Naive thymus-derived CD4-positive, alpha-beta T cell (primary cell): ENCODE measurements at places on chromosomes 5 and 9. TPM values are rescaled to one million over a fixed set of nuclear protein-coding genes. Genes with fewer than 3 reads are reported as not detected.

- H3K4me3 ChIP-seq = no peak overlapping the region
- no peak overlapping the region for H3K27ac ChIP-seq
- no peaks in the 10 kb centered on the region for H3K4me1 ChIP-seq
- no peaks in the 10 kb centered on the region for H3K36me3 ChIP-seq
- no peak for DNase-seq
- H3K27me3 ChIP-seq = no peaks in the 10 kb centered on the region
Observed at GRCh38 chr5:144142824-144143162, 27.7 kb downstream of the YIPF5 start.

DNA sequence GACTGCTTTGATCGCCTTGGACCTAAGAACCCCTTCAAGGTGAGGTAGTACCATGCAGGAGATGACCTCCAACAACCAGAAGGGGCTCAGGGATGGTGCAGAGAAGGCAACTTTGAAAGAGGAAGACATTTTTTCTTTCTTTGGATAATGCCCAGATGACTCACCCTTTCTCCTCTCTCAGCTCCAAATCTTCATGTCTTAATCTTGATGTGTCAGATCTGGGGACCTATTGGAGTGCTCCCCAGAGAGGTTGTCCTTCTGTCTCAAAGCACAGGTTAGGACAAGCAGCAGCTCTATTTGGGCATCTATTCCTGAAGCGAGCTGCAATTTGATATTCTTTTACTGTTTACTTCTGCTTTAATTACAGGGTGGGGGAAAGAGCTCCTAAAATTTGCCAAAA is 229.9 kb upstream of the MAP3K1 start:
- peak overlapping the region; percentile 55 for H3K27ac ChIP-seq
- H3K4me1 ChIP-seq = peaks cover 50% of the 10 kb centered on the region
- no peaks in the 10 kb centered on the region for H3K36me3 ChIP-seq
- DNase-seq = no peak
- H3K4me3 ChIP-seq = no peak overlapping the region

DNA sequence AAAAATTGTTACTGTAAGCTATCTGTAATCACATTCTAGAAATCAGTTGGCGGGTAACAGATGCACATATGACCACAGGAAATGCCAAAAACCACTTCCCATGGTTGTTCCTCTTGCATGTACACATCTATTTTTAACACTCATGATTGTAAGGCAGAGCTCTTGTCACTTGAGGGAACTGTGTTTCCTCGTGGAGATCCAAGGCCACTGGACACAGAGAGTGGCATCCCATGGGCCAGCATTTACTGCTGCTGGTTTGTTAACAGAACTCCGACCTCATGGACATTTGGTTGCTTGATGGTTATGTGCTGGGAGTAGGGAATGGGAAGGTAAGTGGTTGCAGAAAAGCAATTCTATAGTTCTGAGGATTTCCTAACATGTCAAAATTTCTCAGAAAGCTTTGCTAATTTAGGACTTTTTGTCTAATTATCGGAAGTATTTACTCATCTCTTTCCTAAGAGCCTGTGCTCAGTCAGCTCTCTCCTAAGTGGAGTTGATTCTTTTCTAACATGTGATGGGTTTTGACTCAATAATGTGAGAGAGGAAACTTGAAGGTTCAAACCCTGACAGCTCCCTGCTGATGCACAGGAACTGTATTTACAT is 202.0 kb upstream of the NR3C1 start:
- H3K4me1 ChIP-seq = peaks cover 22% of the 10 kb centered on the region
- no peak overlapping the region for H3K4me3 ChIP-seq
- no peaks in the 10 kb centered on the region for H3K27me3 ChIP-seq
- H3K36me3 ChIP-seq = no peaks in the 10 kb centered on the region

GRCh38 chr9:114929201-114929600 is 1.2 kb downstream of the TNFSF8 start:
- H3K27me3 ChIP-seq = no peaks in the 10 kb centered on the region
- peaks cover 31% of the 10 kb centered on the region for H3K4me1 ChIP-seq
- peak overlapping the region; percentile 79 for H3K27ac ChIP-seq

- peaks cover 13% of the 10 kb centered on the region for H3K4me1 ChIP-seq
- H3K36me3 ChIP-seq = no peaks in the 10 kb centered on the region
- H3K27ac ChIP-seq = no peak overlapping the region
- no peak for DNase-seq
- no peaks in the 10 kb centered on the region for H3K27me3 ChIP-seq
- H3K4me3 ChIP-seq = no peak overlapping the region
Observed at GRCh38 chr9:129575818-129576217, 45.1 kb downstream of the C9orf50 start.

GRCh38 chr5:15376088-15376487 is 123.9 kb upstream of the FBXL7 start:
- no peak overlapping the region for H3K4me3 ChIP-seq
- H3K36me3 ChIP-seq = no peaks in the 10 kb centered on the region
- H3K4me1 ChIP-seq = no peaks in the 10 kb centered on the region

- no peaks in the 10 kb centered on the region for H3K36me3 ChIP-seq
- no peaks in the 10 kb centered on the region for H3K27me3 ChIP-seq
- no peak overlapping the region for H3K4me3 ChIP-seq
- no peaks in the 10 kb centered on the region for H3K4me1 ChIP-seq
Observed at GRCh38 chr9:114462791-114463190, 42.5 kb downstream of the WHRN start.

DNA sequence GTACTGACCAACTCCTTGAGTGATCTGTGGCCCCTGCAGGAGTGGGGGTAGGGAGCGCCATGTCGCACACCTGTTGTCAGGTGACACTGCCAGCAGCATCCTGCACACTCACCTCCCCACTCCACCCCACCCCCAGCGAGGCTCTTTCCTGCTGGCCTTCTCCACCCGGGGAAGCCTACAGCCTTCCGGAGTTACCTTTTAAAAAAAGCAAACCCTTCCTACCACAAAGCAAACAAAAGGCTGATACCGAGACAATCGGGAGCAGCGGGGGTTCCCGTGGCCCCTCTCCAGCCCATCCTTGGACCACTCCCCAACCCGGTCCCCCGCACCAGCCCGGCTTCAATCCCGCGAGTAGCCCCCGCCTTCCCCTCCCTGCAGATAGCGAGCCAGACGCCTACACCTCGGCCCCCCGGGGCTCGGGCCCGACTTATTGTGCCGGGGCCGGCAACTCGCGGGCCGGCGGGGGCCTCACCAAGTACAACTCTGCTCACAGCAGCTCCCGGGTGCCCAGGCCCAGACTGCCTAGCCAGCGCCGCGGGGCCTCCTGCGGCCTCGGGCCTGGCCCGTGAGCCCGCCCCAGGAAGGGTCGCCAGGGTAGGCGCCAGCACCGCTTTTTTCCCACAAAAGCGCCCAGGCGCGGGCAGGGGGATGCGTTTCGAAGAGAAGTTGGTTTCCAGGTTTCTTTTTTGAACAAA is 724 bp downstream of the MACROH2A1 start:
- H3K36me3 ChIP-seq = no peaks in the 10 kb centered on the region
- H3K4me1 ChIP-seq = peaks cover 32% of the 10 kb centered on the region
- no peaks in the 10 kb centered on the region for H3K27me3 ChIP-seq
- H3K27ac ChIP-seq = peak overlapping the region; percentile 75
- no peak for DNase-seq

DNA sequence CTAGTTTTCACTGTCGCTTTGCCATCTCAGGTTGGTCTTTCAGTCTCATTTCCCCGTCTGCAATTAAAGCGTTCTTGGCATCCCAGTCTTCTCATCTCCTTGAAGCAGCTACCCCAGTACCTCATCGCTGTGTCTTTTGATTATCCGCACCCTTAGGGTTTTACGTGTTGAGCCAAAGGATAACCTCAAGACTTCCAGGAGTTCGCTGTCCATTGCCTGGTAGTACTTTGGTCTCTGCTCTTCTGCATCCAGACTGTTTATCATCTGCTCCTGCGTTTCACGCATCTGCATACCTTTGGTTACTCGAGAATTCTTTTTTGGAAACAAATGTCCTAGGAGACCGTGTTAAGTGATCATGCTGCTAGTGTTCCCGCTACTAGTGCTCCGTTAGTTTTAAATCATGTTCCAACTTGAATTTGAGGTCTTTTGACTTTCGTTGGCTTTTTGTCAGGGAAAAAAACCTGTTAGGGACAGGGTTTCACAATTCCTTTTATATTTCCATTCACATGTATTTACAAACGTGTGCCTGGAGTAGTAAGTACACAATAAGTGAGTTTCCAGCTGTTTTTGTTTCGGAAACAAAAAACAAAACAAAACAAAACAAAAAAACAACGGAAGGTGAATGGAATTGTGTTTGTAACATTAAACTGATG is 888 bp downstream of the RABGAP1 start:
- no peaks in the 10 kb centered on the region for H3K27me3 ChIP-seq
- peak overlapping the region; percentile 89 for H3K27ac ChIP-seq
- peak overlapping the region; percentile 84 for H3K4me3 ChIP-seq
- peaks cover 10% of the 10 kb centered on the region for H3K4me1 ChIP-seq
- H3K36me3 ChIP-seq = no peaks in the 10 kb centered on the region

- H3K36me3 ChIP-seq = no peaks in the 10 kb centered on the region
- H3K4me3 ChIP-seq = no peak overlapping the region
- no peaks in the 10 kb centered on the region for H3K4me1 ChIP-seq
- H3K27me3 ChIP-seq = no peaks in the 10 kb centered on the region
Observed at GRCh38 chr5:45642370-45642769, 53.8 kb downstream of the HCN1 start.

Gene MRPL50
- total RNA-seq = 23.8 TPM

Gene SLC9A3
- 1.5 and 1.8 TPM in 2 replicates for total RNA-seq
